ENCODE measurements at places on chromosomes 12 and 14.

DNA sequence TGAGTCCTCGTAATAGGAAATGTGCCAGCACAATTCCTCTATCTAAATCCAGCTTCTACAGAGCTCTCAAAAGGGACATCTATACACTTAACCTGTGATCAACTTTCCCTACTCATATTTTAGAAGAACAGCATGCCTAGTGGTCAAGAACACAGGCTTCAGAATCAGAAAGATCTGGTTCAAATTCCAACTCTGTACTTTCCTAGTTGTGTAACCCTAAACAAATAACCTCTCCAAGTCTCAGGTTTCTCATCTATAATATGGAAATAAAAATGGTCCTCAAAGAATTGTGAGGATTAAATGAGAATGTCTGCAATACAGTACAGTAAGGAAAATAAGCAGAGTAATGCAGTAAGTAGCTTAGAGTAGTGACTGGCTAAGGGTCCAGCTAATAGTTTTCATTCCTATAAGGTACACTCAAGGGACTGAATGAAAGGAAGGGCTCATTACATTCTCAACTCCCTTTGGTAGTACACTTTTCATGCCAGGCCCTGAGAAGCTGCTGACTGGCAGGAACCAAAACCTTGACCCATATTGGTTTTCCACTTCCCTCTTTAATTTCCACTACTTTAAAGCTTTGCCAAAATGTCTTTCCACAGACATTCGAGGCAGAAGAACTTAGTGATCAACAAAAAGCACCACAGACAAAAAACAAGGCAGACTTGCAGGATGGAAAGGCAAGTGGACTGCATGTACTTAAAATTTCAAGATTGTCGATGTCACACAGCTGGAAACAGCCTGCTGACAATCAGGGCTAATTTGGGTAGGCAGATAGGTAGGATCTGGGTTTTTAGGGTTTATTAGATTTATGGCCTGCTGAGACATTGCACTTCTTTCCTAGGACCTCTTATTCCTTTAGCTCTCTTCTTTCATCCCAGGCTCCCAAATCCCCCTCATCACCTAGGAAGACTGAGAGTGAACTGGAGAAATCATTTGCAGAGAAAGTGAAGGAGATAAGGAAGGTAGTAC is 4.3 kb downstream of the CCDC196 start:
- no peak for DNase-seq

GRCh38 chr12:57069523-57069922 is 9.1 kb downstream of the NEMP1 start:
- DNase-seq: peak; percentile 83

DNA sequence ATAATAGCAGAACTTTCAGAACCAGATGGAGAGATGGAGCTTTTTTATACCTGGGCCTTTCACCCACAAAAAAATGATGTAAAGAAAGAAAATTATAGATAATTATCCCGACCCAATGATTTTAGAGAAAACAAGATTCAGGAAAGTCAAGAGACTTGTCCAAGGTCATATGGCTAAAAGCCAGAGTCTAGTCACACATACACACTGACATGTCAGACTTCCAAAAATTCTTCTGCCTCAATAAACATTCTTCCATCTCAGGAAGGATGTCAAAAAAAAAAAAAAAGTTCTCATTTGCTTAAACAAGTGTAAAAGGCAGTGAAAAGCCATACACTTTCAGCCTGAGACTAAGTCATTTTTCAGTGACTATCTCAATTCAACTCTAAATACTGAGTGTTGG is 116.0 kb downstream of the PRICKLE1 start:
- no peak for DNase-seq

DNA sequence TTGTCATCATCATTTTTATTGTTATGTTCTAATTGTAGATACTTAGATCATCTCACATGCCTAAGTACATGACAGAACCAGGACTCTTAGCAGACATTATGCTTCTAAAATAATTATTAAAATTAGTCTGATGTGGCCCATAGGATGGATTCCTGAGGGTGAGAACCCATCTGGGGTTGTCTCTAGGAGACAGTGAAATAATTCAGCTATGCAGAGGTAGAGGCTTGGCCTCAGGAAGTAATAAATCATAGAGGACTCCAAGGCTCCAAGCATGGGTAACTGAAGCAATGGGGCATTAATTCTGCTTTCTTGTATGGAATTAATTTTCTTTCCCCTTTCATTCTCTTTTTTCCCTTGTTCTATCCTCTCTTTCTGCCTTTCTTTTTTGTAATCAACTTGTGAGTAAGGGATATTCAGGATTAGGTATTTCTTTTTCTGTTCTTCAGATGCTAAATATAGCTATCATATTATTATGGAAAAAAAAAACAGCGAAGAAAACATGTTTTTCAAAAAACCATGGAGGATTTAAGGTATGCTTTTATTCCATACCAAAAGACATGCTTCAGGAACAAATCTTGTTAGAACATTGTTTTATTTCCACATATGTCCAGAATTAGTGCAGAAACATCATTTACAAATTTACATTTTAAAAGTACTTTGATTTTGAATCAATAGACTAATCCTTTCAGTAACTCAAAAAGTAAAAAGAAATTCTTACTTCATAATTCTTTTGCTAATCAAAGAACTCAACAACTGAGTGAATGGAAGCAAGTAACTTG is 263.2 kb downstream of the TRHDE start:
- DNase-seq: no peak
